ENCODE measurements at places on chromosomes 2 and 18.

- DNase-seq, result no peak
Observed at GRCh38 chr2:49812730-49813129, 658.4 kb upstream of the FSHR start.

DNA sequence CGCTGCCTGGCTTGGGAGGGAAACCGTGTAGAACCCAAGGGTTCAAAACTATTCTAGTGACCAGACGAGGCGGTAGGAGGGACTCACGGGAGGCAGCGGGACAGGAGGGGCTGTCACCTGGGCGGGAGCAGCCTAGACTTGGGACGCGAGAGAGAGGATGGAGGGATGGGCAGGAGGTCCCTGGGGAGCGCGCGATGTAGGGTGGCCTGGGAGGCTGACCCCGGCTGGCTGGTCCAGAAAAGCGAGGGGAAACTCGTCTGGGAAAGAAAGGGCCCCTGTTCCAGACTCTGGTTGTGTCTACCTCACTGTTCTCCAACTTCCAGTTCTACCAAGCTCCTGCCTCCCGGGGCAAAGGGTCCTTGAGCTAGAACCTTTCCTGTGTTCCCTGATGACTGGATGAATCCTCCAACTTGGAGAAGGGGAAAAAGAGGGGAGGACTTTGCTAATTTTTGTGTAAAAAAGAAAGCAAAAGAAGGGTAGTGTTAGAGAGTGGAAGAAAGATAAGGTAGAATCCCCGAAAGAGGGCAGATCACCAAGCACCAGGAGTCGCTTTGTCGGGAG is 1.4 kb downstream of the DOK6 start:
- DNase-seq, result no peak

DNA sequence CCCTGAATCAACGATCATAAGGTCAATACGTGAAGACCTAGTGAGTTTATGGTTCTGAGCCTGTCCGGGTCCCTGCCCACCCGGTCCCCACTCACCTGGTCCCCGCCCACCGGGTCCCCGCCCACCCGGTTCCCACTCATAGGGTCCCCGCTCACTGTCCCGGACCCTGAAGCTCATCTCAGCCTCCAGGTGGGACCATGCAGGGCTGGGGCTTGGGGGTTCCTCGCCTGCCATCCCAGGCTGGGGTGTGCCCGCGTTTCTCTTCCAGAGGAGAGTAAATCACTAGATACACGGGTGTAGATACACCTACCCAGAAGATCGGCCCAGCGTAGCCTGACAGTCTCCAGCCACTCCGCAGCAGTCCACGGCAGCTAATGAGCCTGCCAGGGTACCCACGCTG is 131.5 kb downstream of the MBP start:
- no peak for DNase-seq

DNA sequence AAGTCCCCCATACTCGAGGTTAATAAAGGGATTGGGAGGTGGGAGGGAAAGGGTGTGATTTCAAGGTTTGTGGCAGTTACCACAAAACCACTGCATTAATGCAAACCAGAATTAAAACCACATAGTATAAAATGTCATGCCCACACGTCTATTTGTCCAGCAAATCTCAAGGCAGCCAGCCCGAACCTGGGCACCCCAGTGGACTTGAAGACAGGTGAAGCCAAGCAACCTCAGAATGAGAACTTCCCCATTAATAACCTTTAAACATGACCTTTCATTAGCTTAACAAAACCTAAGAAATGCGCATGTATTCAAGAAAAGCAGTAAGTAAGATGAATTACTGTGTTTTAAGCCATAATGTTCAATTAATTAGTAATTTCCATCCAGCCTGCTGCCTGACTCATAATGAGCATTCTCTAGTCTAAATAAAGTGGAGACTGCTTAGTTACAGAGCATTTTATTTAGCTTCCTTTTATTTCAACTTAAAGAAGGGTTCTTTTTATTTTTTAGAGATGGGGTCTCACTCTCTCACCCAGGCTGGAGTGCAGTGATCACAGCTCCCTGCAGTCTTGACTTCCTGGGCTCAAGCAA is 229.6 kb downstream of the FAM210A start:
- no peak for DNase-seq

- DNase-seq, result no peak
Observed at GRCh38 chr2:133486771-133487191, 81.5 kb downstream of the NCKAP5 start.

DNA sequence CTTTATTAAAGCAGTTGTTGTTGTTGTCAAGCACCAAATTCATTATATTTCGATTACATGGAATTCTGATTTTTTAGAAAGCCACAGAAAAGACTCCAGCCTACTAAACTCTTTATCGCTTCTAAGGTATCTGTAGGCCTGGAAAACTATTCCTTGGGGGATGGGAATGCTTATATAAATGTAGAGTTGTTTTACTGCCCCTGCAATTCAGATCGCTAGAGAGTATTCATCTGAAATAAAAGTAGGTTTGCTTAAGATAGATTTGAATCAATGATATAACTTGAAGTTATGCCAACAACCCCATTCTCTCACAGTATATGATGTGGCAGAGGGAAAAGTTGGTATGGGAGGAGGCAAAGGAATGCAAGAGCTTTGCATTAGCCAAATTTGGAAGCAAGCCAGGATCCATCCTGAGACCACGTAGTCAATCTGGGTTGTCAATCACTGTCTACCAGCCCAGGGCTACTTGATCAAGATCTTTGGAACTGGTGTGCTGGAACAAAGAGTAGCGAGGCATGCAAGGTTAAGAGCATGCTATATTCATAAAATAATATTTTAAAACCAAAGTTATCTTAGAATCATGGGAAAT is 95.9 kb downstream of the LYPD6B start:
- DNase-seq, result no peak

GRCh38 chr2:239459056-239459455 is 58.2 kb upstream of the HDAC4 start:
- DNase-seq, result no peak

GRCh38 chr2:217905395-217905794 is 97.4 kb downstream of the TNS1 start:
- DNase-seq, result no peak

DNA sequence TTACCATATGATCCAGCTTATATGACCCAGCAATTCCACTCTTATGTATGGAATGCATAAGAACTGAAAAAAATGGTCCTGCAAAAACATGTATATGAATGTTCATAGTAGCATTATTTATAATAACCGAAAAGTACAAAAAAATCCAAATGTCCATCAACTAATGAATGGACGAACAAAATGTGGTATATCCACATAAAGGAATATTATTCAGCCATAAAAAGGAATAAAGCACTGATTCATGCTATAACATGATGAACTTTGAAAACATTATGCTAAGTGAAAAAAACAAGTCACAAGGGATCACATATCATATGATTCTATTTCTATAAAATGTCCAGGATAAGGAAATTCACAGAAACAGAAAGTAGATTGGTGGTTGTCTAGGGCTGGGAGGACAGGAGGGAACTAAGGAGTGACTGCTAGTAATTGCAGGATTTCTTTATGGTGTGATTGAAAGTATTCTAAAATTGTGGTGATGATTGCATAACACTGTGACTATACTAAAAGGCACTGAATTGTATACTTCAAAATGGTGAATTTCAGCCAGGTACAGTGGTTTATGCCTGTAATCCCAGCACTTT is 10.0 kb upstream of the DIS3L2 start:
- DNase-seq, result no peak

GRCh38 chr2:9556121-9556743 is 602 bp upstream of the ADAM17 start:
- no peak for DNase-seq

- DNase-seq, result no peak
Observed at GRCh38 chr2:112830682-112831512, 5.7 kb downstream of the IL1B start.

GRCh38 chr2:223969315-223969714 is 12.1 kb downstream of the MRPL44 start:
- DNase-seq, result no peak

DNA sequence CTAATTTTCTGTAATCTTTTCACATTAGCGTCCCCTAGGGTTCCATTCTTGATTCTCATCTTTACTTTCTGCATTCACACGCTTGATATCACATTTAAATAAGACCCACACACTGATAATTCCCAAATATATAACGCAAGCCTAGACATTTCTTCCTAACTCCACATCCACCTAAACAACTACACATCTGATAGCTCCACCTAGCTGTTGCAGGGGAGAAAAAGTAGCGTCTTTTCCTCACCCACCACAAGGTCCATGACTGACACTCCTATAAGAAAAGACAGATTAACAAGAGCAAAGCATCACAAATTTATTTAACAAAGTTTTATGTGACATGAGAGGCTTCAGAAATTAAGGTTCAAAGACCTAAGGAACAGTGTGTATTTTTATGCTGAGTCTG is 862.2 kb upstream of the DDX18 start:
- DNase-seq, result no peak

DNA sequence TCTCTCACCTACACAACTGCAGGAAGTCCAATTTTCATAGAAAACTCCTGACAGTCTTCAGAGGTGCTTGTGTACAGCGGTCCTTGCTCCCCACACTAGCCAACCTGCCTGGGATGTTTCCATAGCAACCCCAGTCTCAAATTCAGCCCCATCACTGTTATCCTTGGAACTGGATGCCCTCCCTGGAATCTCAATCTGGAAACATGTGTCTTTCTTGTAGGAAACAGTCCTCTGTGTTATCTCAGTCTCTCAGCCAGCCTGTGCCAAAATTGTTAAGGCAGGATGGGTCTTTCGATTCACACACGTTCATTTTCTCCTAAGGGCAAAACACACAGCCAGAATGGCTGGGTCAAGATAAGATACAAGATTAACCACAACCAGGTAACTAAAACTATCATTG is 295.5 kb upstream of the RND3 start:
- DNase-seq, result no peak

GRCh38 chr18:55856229-55856628 is 268.2 kb upstream of the TCF4 start:
- no peak for DNase-seq

GRCh38 chr2:37790019-37790418 is 118.6 kb upstream of the CDC42EP3 start:
- DNase-seq, result no peak

DNA sequence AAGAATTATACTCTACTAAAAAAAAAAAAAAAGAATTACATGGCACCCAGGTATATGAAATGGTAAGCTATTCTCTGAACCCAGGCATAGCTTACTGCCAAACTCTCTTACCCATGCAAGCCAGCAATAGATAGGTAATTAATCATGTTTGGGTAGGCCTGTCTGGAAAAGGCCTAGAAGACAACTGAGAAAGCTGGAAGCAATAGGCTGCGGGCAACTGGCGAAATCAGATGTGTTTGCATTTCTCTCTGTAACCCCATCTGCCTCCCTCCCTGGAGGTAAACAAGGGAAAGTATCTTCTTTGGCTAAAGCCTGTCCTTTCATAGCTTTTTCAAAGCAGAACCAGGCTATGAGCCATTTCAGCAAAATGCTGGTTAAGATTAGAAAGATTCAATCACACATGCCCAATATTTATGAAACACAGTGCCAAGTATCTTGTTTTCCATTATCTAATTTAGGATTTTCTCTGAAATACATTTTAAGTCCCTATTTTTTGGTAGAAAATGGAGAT is 934.8 kb upstream of the DDX18 start:
- no peak for DNase-seq

DNA sequence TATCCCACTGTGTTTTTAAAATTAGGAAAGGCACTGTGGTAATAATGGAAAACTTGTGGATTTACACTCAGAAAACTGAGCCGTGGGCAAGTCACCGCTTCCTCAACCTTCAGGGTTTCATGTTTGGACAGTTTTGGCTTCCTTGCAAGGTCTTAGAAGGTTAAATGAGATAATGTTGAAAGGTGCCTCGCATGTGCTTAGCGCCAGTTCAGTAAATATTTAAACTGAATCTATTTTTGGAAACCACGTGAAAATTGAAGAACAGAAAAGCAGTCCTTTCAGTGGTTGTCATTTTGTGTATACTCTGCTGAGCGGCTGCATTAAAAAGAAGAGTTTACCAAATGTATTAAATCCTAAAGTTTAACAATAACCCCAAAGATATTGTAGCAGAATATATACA is 15.2 kb upstream of the AGAP1 start:
- DNase-seq, result no peak

DNA sequence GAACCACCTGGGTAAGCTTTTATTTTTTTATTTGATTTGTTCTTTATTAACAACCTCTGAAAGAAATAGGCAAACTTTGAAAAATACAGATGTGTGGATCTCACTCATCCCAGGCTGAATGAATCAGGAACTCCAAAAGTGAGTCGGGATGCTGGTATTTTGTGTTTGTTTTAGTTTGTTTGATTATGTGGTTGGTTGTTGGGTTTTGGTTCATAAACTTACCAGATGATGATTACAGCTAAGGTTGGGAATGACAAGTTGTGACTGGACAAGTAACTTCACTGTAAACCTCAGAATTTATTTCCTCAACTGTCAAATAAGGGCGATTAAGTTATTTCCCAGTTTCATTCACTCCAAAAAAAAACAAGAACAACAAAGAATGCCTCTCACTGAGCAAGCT is 80.5 kb upstream of the KIF5C start:
- DNase-seq, result no peak

DNA sequence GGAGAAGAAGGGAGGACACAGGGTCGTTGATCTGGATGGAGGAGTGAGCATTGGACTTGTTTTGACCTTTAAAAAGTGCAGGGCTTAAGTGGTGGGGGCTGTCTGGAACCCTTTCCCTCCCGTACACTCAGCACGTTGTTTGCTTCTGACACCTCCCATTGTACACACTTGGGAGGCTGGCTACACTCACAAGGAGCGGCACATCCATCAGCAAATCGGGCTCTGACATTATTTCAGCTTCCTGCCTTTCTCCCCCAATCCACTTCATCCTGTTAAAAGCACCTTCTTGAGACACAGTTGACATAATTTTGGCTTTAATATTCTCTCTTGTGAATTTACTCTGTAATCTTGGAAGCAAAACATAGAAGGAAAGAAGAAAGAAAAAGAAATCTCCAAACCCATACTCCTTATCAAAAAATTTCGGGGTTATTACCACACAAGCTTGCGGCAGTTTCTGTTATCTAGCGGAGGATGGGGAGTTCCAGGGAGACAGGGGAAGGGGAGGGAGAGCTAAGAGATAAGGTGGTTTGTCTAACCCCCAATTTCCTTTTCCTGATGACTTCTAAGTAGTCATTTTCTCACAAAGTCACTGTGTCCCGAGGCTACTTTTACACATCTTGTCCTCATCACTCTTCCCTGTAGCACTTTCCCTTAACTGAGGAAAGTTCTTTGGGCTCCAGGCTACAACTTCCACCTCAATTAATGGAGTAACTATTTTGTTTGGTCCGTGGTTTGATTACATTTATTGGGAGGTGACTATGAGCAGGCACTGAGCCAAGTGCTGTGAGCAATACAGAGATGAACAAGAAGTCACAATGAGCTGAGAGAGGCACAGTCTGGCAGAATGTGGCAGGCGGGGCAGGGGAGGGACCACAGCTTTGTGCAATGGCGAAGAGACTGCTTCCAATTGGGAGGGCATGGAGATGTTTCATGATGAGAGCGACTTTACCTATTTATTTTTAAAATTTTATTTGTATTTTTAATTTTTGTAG is 240.1 kb upstream of the MEX3C start:
- no peak for DNase-seq

GRCh38 chr18:21191596-21192307 is 50.3 kb upstream of the GREB1L start:
- no peak for DNase-seq

GRCh38 chr2:152620985-152621384 is 96.3 kb downstream of the PRPF40A start:
- no peak for DNase-seq

GRCh38 chr18:66534110-66534509 is 69.8 kb downstream of the CDH19 start:
- no peak for DNase-seq

GRCh38 chr2:129798626-129799025 is 180.8 kb upstream of the RAB6C start:
- DNase-seq, result no peak
